Amniotic epithelial cell (primary cell): ENCODE measurements at places on chromosomes 4 and X.

- DNase-seq: peak; percentile 50
Observed at GRCh38 chrX:74248889-74249288, 55.1 kb upstream of the ZCCHC13 start.

DNA sequence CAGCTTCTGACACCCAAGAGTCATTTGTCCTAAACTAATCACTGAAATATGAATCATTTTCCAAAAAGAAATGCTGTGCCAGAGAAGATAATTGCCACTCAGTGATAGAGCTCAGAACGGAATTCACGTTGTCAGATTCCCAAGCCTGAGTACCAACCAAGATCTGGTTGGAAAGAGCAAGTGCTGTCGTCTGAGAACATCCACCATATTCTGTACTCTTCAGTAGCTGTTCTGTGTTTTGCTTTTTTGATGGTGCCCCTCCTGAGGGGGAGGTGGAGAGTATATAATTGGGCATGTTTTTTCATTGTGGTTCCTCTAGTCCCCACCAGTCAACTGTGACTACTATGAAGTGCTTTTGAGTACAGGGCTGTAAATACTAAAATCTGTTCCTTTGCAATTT, 13.2 kb downstream of the RUFY3 start:
- no peak for DNase-seq

- DNase-seq: no peak
Observed at GRCh38 chr4:188992706-188993105, 853.5 kb downstream of the TRIML1 start.

- DNase-seq: no peak
Observed at GRCh38 chr4:3826247-3827172, 60.3 kb downstream of the ADRA2C start.

DNA sequence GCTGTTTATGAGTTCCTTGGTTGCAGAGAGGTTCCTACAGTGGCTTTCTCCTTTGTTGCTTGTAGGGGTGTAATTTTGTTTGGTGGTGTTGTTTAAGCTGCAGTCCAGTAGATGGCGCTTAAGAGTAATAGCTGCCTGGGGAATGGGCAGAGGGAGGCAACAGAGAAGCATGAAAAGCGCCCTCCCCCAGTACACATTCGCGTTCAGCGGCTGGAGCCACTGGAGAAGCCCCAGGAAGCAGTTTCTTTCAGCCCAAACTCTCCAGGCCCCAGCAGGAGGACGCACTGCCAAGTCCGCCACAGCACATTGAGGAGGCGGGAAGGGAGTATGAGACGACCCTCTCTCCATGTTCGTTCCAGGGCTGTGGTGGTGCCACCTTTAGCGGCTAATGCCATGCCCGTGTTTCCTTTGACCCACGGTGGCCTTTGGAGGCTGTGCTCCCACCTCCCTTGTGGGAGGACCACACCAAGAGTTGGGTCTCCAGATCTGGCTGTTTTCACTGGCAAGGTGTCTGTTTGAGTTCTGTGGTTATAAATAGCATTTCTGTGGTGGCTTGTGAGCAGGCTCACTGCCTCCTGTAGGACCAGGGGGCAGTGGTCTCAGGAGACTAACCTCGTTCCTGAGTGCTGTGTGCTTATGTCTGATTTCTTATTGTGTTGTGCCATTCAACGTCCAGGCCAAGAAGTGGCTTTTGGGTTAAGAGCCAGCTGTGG, 252.3 kb downstream of the ARHGAP10 start:
- DNase-seq: peak; percentile 47

- DNase-seq: no peak
Observed at GRCh38 chr4:141387299-141387698, 166.6 kb downstream of the ZNF330 start.

DNA sequence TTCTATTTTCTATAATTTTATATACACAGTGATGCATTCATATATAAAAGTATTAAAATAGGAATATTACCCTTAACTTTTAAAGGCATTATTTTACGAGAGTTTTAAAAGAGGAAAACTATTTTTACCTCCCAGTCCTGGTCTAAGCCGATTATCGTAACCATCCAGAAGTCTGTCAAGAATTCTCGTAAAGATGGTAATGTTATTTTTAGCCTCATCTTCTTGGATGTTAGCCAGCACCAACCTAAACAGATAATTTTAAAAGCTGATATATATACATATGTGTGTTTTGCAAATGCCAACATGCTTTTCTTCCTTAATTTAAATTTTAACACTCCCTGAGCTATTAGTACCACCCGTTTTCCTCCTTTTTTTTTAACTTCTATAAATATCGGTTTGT, 4.0 kb downstream of the GABRA2 start:
- DNase-seq: no peak

DNA sequence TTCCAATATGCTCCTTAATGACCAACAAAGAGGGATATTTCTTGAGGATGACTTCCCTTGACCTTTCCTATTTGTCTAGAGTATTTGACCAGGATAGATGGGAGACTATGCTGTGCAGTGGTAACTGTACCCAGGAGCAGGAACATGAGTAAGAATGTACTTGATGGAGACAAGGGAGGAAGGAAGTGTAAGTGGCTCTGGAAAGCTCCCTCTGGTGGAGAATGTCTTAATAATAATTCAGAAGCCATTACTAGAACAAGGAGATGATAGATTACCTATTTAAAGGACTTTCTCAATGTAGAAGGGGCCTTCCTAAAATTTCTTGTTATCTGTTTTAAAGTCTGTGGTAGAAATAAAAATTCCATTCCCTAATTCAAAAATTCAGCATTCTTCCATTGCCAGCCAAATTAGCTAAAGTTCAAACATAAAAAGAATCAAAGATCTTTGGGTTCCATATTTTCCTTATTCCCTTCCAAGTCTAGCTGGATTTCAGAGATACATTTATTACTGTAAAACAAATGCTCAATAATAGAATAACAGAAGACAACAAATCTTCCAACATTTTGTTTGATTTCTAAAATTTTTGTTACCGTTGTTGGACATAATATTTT, 83.8 kb downstream of the GRID2 start:
- DNase-seq: peak; percentile 62

DNA sequence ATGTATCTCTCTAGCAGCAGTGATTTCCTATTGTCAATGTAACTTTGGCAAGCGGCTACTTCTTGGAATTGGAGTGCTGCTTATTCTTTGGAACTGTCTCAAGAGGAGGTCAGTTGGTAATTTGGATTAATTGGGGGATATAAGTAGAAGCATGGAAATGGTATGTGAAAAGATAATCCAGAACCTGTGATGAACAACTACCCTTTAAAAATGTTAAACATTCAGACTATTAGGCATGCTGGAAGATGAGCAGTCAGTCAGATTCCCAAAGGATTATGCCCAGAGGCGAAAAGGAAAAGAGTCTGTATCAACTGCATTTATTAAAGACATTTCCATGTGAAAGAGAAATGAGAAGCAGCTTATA, 62.5 kb downstream of the SEC24D start:
- peak; percentile 49 for DNase-seq

DNA sequence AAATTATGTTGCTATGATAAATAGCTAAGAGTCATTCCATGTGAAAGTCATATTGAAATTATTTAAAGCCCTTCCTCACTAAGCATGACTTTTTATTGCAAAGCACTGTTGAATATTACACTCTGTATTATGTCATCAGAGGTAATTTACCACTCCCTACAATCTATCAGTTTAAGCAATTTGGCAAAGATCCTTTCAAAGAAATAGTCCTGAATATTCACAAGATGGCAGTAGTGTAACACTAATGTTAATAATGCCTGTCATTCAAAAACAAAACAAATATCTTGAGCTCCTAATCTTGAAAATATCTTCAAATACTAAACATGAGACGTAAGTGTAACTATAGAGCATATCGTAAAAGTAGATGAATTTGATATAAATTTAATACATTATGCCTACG, 208.6 kb upstream of the TECRL start:
- no peak for DNase-seq

GRCh38 chr4:6914448-6914847, 4.8 kb downstream of the TBC1D14 start:
- DNase-seq: peak; percentile 39

- no peak for DNase-seq
Observed at GRCh38 chrX:9671998-9672397, 93.6 kb downstream of the GPR143 start.

DNA sequence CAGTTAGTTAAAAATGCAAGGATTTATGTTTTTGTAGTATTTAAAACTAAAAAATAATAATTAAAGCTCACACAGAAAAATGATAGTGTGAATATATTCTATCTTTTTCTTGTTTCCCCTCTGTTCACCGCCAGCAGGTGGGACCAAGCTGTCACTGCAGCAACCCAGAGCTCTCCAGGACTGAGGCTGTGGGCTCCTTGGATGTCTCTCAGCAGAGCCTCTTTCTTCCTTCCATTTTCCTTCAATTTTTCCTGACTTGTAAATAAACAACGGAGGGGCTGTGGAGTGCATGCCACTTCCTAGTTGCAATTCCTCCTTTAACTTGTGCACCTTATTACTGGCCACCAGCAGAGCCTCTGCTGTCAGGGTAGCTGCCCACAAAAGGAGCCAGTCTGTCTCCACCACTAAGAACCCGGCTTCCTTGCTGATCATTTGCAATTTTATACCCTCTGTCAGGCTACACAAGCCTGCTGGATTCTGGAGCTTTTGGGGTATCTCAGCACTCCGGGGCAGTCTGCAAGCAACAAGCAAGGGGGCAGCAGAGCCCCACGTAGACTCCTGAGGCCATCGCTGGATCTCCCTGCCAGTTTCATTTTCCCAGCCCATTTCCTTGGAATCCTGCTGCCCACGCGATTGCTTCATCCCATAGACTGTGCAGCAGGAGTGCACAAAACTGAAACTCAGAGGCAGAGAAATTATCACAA, 1467.4 kb downstream of the C4orf33 start:
- DNase-seq: peak; percentile 88

DNA sequence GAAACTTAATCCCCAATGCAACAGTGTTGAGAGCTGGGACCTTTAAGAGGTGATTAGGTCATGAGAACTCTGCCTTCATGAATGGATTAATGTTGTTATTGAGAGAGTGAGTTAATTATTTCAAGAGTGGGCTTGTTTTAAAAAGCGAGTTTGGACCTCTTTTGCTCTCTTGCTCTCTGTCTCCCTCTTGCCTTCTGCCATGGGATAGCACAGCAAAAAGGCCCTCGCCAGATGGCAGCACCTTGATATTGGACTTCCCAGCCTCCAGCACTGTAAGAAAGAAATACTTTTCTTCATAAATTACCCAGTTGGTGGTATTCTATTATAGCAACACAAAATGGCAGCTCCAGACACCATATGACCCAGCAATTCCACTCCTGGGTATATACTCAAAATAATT, 7.0 kb upstream of the ATP6AP2 start:
- peak; percentile 9 for DNase-seq

GRCh38 chr4:16261313-16261878, 35.1 kb upstream of the TAPT1 start:
- no peak for DNase-seq

DNA sequence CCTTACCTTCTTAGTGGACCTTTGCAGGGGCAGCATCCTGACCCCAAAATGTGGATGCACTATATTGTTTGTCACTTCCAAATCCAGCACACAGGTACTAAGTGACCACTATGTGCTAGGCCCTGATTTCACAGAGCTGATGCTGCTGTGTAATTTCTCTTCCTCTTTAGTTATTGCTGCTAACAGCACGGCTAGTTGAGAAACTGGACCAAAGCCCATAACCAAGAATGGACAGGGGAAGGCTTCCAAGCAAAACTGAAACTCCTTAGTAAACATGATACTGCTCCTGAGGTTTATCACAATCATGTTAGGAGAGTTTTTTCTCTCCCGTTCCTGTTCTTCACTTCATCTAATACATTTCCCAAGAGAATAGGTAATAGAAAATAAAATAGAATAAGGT, 172.9 kb upstream of the TTC29 start:
- DNase-seq: peak; percentile 71

GRCh38 chrX:107736781-107737531, 38.6 kb downstream of the TSC22D3 start:
- DNase-seq: no peak

GRCh38 chr4:2254665-2255500, 7.0 kb downstream of the MXD4 start:
- DNase-seq: no peak

GRCh38 chrX:44447214-44447613, 95.4 kb downstream of the FUNDC1 start:
- DNase-seq: no peak

DNA sequence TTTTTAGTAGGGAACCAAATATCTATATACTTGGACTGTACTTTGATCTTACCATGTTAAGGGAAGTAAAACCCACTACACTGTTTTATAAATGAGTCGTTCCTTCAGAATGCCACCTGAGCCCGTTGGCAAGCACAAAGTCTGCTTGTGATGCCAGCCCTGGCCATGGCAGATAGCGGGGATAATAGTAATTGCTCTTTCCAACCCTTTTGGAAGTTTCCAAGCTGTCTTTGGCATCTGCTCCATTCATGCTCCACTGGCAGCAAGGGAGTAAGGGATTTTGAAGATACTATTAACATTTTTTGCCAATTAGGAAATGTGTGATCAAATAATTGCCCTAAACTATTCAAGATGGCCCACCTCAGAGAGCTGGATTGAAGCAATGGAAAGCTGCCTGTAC, 689.2 kb upstream of the SLIT2 start:
- DNase-seq: no peak

DNA sequence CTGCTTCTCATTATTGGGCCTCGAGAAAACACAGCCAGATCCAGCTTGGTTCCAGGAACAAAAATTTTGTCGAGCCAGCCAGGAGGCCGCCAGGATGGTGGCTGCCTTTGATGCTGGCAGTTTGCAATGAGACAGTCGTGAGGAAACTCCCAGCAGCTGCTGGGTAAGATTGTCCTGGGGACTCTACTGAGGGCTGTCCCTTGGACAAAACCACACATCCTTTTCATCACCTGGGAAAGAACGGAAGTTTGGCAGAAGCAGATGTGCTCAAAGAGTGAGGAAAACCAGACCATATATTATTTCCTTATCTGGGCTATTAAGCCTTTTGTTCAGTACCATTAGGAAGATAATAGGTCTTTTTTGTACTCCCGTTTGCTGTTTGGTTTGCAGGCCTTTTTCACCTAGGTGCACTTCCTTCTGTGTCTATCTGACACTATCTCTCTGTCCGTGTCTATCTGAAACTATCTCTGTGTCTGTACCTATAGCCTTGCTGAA, 13.4 kb upstream of the PAPSS1 start:
- no peak for DNase-seq

GRCh38 chr4:38674258-38675144, 10.5 kb downstream of the KLF3 start:
- DNase-seq: no peak

DNA sequence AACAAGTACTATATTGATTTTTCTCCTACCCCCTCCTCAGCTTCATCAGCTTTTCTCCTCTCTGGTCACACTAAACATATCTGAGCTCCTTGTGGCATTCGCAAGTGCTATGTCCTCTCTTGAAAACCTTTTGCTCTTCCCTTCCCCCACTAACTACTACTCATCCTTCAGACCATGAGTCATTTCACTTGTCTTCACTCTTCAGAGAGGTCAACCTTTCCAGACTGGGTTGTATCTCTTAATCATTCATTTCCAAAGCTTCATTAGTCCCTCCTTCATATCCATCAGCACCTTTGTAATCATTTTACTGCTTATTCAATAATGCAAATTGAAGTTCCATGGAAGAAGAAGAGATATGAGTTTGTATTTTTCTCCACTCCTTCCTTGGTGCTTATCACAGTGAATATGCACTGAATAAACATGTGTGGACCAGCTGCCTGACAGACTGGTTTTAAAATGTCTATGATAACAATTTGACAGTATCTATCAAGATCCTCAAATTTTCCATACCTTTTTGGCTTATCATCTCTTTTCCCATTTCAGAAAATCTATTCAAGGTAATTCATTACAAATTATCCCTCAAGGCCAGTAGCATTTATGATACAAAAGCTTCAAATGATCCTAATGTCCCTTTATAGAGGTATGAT, 28.4 kb downstream of the DDX60L start:
- DNase-seq: peak; percentile 64

GRCh38 chrX:45718676-45719075, 518.0 kb upstream of the DIPK2B start:
- peak; percentile 53 for DNase-seq
